GM03348 (cell line): ENCODE measurements at places on chromosomes 5 and 9.

- DNase-seq: no peak
These were observed 423.0 kb upstream of the CD180 start for GRCh38 chr5:67619636-67620035.

DNA sequence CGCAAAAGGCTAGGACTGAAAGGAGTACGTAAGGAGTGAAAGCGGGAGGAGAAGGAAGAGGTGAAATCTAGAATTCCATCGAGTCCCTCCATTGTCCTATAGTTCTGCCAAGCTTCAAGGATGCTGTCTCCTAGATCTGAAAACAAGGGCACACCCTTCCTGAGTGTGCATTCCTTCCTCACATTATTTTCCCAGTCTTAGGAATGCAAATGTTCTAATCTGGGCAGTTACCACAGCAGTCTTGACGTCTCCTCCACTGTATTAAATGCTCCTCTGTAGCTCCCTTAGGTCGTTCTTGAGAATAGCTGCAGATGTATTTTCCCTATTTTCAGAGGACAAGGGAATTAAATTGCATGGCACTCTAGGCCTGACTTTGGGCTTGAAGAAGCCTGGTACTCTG is 127.6 kb downstream of the SLIT3 start:
- peak; percentile 62 for DNase-seq

DNA sequence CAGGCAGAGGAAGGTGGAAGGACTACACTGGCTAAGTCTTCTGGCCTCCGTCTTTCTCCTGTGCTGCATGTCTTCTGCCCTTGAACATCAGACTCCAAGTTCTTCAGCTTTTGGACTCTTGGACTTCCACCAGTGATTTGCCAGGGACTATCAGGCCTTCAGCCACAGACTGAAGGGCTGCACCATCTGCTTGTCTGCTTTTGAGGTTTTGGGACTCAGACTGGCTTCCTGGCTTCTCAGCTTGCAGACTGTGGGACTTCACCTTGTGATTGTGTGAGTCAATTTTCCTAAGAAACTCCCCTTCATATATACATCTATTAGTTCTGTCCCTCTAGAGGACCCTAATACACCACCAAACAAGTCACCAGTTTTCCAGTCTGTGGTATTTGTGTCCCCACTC is 9.7 kb upstream of the ANKDD1B start:
- no peak for DNase-seq

GRCh38 chr5:147763791-147764525 is 18.6 kb downstream of the JAKMIP2 start:
- peak; percentile 40 for DNase-seq

DNA sequence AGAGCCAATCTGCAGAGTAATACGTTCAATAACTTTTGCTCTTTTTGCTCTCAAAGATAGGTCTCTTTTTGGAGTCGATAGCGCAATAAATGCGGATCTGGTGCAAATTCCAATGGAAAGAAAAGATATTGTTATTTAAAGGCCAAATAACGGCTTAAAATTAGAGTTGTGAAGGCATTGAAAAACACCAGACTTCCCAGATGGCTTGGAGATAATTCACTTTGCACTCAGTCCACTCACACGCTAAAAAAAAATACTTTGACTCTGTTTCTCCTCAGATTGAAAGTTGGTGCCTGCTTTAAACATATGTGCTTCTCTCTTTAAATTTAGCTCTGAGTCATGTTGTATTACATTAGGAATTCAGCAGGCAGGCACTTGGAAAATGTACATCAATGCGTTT is 19.5 kb upstream of the MED27 start:
- DNase-seq: no peak

DNA sequence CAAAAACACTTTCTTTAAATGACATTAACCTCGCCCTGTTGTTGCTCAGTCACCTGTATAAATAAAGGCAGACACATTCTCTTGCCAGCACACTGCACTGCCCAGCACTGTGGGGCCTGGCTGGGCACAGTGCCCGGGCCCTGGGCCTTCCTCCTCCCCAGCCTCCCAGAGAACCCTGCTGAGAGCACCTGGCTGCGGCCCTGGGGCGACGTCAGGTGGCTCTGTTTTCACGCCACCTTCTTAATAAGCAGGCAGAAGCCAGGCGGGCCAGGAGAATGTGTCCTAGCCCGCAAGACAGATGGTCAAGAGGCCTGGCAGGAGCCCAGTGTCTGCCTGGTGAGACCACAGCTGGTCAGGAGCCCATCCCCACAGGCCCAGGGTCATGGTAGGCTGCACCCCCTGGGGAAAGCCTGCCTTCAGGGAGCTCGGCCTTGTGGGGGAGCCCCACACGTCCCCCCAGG is 8.2 kb upstream of the AGPAT2 start:
- no peak for DNase-seq
